ENCODE measurements at places on chromosomes 7 and 10.
A peak's percentile ranks its signal among the peaks of the same experiment; 100 is the strongest.

GRCh38 chr7:69619635-69620034 lies 21.4 kb downstream of the AUTS2 start:
- DNase-seq, result no peak

DNA sequence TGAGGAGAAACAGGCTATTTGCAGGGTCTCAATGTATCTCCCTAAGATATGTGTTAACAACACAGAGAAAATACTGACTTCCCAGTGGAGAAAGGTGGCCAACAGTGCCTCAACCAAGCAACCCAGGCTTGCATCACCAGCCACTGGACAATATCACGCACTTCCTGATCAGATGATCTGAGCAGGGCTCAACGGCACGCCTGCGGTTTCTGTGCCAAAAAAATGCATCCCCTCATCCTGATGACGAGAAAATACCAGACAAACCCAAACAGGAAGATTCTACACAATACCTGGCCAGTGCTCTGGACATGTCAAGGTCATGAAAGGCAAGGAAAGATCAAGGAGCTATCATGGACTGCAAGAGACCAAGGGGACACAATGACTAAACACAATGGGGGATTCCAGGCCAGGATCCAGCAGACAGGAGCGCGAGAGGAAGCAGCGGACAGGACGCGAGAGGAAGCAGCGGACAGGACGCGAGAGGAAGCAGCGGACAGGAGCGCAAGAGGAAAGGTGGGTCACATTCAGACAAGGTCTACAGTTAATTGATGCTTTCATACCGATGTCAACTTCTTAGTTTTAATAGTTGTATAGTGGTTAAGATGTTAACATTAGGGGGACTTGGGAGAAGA lies 51.1 kb downstream of the GNA12 start:
- no peak for DNase-seq

- DNase-seq, result no peak
These were observed 49.9 kb downstream of the SORBS1 start for GRCh38 chr10:95511314-95511713.

DNA sequence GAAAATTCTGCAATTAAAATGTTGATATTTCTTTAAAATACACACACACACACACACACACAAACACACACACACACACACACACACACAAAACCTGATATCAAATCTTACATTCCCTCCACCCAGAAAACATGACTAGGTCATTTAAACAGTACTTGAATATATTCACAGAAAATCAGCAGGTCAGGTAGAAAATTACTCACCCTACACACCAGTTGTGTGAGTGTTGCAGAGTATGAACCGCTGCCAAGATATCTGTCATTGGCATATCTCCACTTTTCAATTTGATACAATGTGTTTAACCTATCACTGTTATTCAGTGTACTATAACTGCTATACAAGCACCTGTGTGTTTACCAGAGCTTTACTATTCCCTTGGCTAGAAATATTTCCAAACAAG lies 283.6 kb upstream of the LRRTM3 start:
- DNase-seq, result no peak

GRCh38 chr7:120615703-120616102 lies 242.2 kb downstream of the TSPAN12 start:
- no peak for DNase-seq

- no peak for DNase-seq
These were observed 56.2 kb upstream of the TM9SF3 start for GRCh38 chr10:96642973-96643372.

GRCh38 chr7:144545330-144545729 lies 141.8 kb upstream of the NOBOX start:
- no peak for DNase-seq

DNA sequence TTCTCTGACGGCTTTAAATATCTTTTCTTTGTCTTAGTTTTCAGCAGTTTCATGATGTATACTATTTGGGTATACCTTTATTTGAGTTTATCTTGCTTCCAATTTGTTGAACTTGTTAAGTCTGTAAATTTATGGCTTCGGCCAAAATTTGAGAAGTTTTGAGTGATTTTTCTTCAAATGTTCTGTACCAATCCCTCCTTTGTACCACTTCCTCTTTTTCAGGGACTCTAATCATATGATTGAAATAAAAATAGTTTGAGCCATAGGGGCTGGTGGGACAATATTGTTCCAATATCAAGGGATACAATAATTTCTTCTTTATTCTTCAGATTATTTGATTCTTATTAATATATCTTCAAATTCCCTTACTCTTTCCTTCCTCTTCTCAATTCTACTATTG lies 43.1 kb upstream of the CTTNBP2 start:
- no peak for DNase-seq

DNA sequence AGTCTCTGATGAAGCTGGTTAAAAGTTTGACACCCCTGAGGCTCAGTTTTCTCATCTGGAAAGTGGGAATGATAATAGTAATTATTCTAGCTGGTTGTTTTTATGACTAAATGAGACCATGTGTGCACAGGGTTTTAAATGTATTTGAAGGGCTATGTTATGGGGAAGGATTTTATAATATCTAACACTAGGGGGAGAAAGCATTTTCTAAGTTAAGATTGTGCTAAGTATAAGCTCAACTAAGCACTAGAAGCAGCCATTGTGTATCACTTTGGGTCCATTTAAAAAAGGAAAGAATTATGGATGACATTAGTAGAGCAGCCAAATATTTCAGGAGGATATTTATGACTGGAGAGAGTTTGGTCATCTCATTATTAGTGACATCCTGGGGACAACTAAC lies 49.5 kb upstream of the CREB5 start:
- no peak for DNase-seq

DNA sequence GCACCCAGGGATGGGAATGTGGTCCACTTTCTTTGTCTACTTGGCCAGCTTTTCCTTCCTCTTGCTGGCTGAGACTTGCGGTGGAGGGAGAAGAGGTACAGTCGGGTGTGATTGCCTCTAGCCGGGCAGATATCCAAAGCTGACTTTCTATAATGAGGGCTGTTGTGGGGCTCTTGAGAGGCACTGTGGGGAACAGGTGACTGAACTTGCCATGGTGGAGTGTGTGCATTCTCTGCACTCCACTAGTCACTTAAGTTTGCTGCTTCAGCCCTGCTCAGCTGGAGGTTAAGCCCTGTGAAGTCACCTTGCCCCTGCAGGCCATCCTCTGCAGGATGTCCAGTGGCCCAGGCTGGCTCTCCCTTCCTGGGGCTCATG lies 116.6 kb downstream of the AOAH start:
- DNase-seq, result no peak

DNA sequence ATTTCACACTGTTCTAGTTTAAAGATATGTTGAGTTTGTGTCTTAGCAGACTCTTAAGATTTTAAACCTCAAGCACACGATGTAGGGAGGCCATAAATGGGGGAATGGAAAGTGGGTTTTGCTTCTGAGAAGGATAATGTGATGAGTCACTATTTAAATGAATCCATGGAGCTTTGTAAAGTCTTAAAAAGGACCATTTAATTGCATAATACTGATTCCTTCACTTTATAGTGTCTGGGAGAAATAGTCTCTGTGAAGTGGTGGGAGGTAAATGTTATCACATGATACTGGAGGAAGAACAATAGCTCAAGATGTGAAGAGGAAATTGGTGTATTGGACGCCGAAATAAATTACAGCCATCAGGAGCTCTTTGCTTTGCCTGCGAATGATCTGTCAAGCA lies 84.0 kb upstream of the MYO3A start:
- DNase-seq, result no peak

- DNase-seq, result no peak
These were observed 6.1 kb upstream of the TCAF1 start for GRCh38 chr7:143908120-143908519.

DNA sequence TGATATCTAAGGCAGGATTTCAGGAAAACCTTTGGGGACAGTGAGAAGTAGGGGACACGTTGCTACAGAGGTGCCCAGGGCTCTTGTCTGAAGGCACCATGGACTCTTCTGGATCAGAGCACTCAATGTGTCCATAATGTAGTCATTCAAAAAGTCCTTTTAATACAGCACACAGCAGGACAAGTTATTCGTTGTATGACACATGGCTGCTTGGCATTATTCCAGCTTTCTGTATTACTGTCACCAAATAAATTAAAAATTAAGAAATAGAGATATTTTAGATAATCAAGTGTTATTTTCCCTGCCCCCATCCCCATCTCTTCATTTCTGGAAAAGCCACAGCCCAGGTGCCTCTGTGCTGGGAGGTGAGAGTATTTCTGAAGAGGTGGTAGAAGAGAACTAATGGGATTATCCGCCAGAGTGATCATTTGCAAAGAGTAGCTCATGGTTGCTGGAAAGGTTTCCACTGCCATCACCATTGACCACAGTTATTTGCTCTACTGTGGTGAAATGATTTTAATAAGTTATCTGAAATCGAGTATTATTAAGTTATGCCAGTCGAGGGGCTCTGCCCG lies 83.0 kb downstream of the CXCL12 start:
- no peak for DNase-seq

DNA sequence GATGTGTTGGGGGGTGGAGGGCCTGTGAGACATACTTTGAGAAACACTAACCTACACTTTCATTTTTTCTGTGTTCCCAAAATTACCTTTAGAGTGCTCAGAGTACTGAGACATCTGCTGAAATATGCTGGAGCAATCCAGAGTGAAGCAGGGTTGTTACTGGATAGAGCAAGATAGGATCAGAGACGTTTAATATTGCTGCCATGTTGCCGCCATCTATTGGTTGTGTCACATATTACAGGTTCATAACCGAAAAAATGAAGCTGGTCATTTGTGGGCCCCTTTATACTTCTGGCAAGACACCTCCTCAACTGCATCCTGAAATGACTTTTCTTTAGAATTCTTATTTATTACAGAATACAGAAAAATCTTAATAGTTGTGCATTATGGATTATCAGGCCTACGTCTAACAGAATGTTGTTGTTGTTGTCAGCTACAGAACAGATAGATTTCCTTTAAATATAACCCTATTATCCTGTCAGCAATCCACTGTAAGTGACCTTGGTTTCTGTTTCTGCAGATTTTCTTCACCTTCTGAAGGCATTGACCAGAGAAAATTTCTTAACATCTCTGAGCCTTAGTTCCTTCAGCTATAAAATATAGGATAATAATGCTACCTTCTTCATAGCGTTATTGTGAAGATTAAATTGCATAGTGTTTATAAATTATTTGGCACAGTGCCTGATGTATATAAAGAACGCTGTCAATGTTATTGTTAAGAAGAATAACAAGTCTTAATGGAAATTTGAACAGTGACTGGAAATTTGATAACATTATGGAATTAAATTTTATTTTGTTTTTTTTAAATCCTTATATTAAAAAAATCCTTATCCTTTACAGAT lies 16.2 kb upstream of the DLD start:
- DNase-seq, result peak; percentile 49

DNA sequence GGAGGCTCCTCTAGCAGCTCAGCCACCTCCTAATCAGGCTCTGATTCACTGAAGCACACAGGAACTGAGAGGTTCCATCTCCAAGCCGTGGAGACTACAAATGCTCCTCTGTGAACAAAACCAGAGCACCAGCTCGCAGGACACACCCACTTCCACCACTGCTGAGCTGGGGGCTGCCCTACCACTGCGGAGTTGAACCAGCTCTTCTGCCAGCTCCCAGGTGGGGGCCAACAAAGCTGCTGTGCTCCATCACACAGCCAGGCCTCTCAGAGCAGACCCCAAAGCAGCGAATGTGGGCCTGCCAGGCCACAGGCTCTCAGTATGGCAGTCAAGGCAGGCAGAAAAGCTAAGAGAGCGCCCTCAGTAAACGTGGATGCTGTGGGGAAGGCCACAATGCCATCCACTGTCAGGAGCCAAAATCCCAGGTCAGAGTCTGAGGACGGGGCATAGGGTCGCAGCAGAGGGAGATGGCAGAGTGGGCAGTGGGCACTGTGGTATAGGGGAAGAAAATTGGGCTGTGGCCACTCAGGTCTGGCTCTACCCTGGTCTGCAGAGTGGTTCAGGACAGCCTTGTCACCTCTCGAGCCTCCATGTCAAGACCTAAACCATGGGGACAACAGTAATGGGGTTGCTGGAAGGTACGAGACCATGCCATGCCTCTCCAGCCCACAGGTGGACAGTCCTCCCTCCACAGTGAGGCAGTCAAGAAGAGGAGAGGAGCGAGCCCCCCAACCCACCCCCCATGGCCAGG lies 82.1 kb downstream of the GRID1 start:
- no peak for DNase-seq

DNA sequence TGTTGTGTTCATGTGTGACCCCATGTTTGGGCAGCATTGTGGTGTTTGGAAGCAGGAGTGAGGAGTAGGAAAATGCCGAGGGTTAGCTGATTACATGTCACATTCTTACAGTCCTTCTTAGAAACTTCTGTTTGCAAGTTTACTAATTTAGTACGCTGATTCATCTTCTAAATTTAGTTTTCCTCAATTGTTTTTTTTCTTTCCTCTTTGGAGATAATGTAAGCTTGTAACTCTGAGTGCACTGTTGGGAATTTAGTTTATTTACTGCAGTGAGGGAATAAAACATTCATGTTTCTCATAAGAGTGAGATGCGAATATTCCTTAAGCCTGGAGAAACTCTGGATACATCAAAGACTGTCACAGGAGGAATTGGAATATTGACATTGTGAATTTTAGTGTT lies 135.0 kb downstream of the NT5C2 start:
- no peak for DNase-seq

DNA sequence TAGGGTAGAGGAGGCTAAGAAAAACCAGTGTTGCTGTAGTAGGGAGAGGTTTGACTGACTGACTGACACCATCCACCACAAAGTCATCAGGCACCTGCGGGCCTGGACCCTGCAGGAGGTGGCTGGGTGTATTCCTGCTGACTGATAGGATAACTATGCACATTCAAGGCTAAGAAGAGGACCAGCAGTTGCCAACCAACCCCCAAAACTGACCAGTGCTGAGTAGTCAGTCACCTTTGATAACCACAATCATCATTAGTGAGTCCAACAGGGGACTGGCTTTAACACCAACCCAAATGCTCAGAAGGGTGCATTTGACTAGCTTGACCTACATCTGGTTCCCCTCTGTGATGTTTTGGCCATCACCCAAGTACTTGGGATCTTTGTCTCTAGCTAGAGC lies 30.5 kb downstream of the PLXNA4 start:
- DNase-seq, result no peak

DNA sequence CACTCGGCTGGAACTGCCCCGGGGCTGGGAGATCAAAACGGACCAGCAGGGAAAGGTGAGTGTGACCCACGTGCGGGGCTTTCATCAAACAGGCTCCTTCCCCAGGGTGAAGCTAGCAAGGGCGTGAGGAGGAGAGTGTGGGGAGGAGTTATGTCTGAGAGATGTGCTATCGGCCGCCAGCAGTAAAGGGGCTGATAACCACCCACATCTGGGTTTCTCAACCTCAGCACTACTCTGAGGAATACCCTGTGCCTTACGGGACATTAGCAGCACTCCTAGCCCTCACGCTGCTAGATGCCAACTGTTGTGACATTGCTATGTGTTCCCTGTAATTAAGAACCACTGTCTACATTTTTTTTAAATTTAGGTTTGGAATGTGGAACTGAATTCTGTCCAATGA lies 113.9 kb upstream of the STK17A start:
- DNase-seq, result no peak

- no peak for DNase-seq
These were observed 723.4 kb downstream of the PHTF2 start for GRCh38 chr7:78521961-78522360.

- DNase-seq, result no peak
These were observed 868 bp downstream of the EMX2 start for GRCh38 chr10:117543225-117544003.
